ENCODE measurements at places on chromosomes 16 and 17. TPM values are rescaled to one million over a fixed set of nuclear protein-coding genes. Genes with fewer than 3 reads are reported as not detected.

DNA sequence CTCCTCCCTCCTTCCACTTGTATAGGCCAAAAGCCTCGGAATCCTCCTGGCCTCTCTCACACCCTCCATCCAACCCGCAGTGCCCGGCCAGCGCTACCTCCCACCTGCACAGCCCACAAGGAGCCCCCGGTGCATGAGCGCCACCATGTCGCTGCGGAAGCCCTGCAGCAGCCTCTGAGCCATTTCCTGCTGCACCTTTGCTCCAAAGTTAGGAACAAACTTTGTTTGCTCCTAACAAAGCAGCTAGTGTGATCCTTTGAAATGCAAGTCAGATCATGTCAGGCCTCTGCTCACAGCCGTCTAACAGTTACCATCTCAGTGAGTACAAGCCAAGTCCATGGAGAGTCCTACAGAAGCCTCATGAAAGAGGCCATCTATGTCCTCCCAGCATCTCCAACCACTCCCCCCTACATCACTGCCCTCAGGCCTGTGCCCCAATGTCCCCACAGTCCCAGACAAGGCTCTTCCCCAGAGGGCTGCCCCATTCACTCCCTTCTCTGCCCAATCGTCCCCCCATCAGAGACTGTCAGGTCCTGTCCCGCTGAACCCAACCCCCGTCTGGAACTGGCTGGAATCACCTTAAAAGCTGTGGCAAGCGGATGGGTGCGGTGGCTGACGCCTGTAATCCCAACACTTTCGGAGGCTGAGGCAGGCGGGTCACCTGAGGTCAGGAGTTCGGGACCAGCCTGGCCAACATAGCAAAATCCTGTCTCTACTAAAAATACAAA, 7.5 kb downstream of the DCAKD start:
- no peak for DNase-seq

The SHISA6 gene
- 8.9 TPM for polyA plus RNA-seq

The PPY gene
- polyA plus RNA-seq, result not detected

DNA sequence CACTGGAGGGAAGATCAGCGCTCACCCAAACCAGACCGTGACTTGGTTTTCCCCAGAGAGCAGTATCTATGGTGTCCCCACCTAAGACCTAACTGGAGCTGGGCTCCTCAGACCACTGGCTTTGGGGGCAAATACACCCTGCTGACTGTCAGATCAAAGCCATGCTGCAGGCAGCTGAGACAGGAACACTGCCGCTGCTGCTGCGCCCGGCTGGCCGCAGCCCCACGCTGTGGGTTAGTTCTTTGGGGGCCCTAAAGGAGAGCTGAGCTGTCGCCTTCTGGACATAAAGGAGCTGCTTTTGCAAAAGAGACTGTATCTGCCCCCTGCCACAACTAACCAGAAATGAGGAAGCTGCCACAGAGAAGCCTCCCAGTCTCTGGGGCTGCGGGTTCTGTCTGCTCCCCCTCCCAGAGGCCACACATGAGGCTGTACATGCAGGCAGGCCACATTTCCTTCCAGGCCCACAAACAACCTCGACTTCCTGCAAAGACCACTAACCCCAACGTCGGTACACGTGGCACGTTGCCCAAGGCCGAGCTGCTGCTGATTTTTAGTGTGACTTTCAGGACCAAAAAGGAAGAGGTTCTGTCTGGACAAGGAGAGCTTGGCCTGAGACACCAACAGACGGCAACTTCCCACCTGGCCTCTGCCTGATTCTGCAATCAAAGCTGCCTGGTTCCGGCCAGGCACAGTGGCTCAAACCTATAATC, 18.2 kb upstream of the ABR start:
- peak; percentile 32 for DNase-seq

The CNGB1 gene
- 0.03 TPM for polyA plus RNA-seq

The KRTAP2-2 gene
- polyA plus RNA-seq, result not detected

GRCh38 chr16:87864331-87864989, 4.8 kb downstream of the SLC7A5 start:
- DNase-seq, result no peak

GRCh38 chr16:89484923-89485679, 5.3 kb downstream of the ANKRD11 start:
- DNase-seq, result no peak

The ZNF688 gene
- polyA plus RNA-seq, result 9.7 TPM

The RPL19 gene
- polyA plus RNA-seq, result 2,814 TPM

- DNase-seq, result no peak
Measured at GRCh38 chr17:63635787-63636186, 13.6 kb downstream of the MAP3K3 start.

The DCXR gene
- 32.8 TPM for polyA plus RNA-seq

The TM4SF5 gene
- not detected for polyA plus RNA-seq

The METTL9 gene
- polyA plus RNA-seq, result 97.8 TPM

The MYH8 gene
- polyA plus RNA-seq, result 2,354 TPM

DNA sequence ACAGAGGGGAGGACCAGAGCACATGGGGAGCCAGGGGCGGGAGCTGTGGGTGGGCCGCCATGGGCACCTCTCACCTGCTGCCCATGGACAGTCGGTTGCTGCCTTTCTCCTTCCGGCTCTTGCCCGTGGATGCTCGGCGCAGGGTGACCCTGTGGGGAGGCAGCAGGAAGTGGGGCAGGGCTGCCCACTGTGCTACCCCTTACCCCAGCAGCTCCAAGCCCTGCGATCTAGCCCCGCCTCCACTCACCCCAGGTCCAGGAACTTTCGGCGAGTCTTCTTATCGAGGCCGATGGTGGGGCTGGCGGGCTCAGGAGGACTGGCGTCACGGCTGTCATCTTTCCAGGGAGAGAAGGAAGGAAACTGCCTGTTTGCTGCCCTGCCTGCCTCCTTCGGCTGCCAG, 14.2 kb downstream of the SAMD14 start:
- DNase-seq, result no peak

GRCh38 chr17:68829211-68829610, 126.0 kb downstream of the ABCA8 start:
- DNase-seq, result no peak

- DNase-seq, result no peak
Measured at GRCh38 chr17:72421128-72422092, 300.6 kb downstream of the SOX9 start.

- no peak for DNase-seq
Measured at GRCh38 chr17:10648956-10649355, 8.2 kb downstream of the MYH3 start.

The SYNGR3 gene
- 1.4 TPM for polyA plus RNA-seq

DNA sequence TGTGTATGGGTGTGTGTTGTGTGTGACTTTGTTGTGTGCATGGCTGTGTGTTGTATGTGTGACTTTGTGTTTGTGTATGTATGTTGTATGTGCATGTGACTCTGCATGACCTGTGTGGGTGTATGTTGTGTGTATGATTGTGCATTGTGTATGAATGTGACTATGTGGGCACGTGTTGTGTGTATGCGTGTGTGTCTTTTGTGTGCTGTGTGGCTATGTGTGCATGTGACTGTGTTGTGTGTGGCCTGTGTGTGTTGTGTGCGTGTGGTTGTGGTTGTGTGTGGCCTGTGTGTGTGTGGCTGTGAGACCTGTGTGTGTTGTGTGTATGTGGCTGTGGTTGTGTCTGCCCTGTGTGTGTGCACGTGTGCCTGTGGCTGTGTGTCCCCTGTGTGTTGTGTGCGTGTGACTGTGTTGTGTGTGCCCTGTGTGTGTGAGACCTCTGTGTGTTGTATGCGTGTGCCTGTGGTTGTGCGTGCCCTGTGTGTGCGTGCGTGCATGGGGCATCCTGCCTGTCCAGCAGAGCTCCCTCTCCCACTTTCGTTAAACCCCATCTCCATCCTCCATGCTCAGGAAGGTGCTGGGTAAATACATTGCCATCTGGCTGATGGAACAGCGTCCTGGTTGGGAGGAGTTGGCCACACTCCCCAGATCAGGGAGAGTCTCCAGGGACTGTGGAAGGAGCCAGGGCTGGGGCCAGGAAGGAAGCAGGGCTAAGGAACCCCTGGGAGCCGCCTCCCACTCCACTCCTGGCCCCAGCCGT, 90.1 kb upstream of the GSE1 start:
- no peak for DNase-seq
